ENCODE measurements at places on chromosomes 1 and 21.

- DNase-seq = no peak
Observed at GRCh38 chr21:18007121-18007520, 188.0 kb upstream of the C21orf91 start.

GRCh38 chr21:27429710-27430341, 462.9 kb upstream of the ADAMTS5 start:
- DNase-seq = no peak

- DNase-seq = no peak
Observed at GRCh38 chr1:85397490-85398032, 67.4 kb downstream of the DDAH1 start.

GRCh38 chr1:58548371-58548770, 1.8 kb upstream of the OMA1 start:
- DNase-seq = no peak

- DNase-seq = no peak
Observed at GRCh38 chr1:94827434-94827833, 7.3 kb downstream of the SLC44A3 start.

- DNase-seq = no peak
Observed at GRCh38 chr1:202587859-202588485, 122.3 kb downstream of the SYT2 start.

DNA sequence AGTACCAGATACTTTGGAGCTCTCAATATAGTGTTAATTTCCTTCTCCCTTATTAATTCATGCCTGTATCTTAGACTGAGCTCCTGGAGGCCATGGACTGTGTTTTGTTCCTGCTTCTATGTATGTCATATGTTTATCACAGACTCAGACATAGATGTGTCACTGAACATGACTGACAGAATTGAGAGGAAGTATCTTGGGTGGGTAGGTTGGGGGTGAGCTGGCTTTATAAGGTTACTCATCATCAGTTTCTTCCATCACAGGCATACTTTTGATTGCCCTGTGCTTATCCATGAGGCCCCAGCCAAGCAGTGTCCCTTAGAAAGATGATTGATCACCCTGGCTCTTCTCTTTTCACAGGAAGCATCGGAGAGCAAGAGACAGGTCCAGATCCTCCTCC, 5.6 kb upstream of the SH3D21 start:
- DNase-seq = no peak

DNA sequence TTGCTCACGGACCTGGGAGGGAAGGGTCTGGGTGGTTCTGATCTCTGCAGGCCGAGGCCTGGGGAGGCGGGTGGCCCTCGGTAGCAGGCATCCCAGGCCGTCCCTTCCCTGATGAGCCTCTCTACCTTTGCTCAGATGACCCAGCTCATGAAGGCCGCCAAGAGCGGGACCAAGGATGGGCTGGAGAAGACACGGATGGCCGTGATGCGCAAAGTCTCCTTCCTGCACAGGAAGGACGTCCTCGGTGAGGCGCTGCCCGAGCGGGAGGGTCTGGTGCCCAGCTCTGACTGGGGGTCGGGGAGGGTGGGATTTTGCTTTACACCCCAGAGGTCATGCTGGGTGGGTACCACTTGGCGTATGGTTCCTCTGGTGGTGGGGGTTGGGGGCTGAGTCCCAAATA, 76.5 kb downstream of the ARHGEF10L start:
- no peak for DNase-seq

- no peak for DNase-seq
Observed at GRCh38 chr1:11248169-11248568, 14.2 kb downstream of the MTOR start.

GRCh38 chr1:220198186-220199005, 73.9 kb downstream of the RAB3GAP2 start:
- DNase-seq = no peak

DNA sequence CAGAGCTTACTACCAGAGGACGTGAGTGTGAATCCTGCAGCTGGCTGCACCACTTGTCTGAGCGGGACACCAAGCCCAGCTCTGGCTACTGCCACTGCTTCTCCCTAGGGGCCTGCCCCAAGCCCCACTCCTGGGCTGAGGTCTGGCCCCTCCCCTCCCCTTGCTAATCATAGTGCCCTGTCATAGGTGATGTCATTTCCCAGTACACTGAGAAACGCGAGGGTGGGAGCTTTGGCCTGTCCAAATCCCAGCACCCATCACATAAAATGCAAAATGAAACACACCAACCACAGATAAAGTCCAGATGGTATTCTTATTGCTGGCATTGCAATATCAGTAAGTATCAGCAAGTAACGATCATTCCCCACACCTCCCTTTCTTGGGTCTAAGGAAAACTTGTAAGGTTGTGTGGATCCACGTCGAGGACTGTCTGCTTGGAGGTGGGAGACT, 77.7 kb downstream of the TOMM20 start:
- no peak for DNase-seq

Data from activated CD4-positive, alpha-beta T cell treated with anti-CD3 and anti-CD28 coated beads, Interleukin-2, amount 50 U/mL, for 1 hour (primary cell).